ENCODE measurements at places on chromosomes 1 and 21.

DNA sequence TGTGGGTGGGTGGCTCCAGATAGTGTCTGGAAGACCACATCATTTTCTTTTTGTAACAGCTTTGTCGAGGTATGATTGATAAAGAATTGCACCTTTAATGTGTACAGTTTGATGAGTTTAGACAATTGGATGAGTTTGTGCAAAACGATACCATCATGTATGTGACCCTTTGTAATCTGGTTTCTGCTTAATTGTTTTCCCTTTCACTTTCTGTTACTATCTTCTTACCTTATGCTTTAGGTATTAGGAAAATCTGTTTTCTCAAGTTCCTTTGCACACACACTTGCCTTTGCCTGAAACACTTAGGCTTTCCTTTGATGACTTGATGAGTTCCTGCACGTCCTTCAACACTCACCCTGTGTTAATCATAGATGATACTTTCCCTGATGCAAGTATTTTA is 6.8 kb downstream of the OR10Z1 start:
- no peak for DNase-seq

DNA sequence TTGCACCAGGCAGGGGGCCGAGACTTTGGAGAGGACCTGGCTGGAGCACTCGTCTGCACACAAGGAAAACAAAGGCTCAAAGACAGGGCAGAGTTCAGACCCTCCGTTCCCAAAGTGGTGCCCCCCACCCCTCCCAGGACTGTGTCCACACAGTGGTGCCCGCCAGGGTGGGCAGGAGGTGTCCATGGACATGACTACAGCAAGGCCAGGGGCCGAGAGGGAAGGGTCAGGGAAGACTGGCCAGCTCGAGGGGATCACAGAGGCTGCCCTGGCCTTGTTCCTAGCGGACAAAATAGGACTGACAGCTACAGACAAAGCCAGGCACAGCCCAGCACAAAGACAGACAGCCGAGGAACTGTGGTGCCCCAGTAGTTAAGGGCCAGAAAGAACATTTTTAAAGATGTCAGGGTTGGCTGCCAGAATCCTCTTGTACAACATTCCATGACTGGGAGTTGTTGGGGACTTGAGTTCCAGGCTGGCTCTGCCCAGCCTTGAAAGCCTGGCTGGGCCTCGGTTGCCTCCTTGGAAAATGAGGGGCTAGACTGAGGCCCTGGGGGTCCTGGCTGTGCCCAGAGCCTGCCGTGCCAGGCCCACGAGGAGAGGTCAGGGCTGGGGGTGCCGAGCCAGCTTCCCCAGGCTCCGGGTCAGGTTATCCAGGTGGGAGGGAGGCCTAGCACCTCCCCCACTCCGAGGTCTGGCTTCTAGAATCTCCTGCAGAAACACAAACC is 63.7 kb downstream of the SLX9 start:
- no peak for DNase-seq

DNA sequence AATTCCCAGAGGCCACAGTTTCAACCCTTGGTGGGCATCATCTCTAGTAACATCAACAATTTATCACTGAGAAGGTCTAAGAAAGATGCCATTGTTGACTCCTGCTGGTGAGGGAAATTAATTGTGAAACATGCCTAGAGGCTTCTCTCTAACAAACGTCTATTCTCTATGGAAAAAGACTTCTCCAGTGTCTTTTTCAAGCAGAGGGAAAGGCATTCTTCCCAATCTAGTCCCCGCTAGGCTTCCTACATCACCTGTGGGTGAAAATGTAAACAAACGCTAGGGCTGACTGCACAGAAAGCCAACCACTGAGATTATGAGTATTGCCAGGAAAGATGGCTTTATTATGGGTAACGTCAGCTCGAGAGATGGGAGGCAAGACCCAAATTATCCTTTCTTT is 677.4 kb downstream of the NCAM2 start:
- DNase-seq = no peak

- no peak for DNase-seq
Observed at GRCh38 chr1:54610601-54611580, 12.4 kb downstream of the FAM151A start.

- DNase-seq = no peak
Observed at GRCh38 chr1:13947658-13948057, 247.7 kb downstream of the PRDM2 start.

DNA sequence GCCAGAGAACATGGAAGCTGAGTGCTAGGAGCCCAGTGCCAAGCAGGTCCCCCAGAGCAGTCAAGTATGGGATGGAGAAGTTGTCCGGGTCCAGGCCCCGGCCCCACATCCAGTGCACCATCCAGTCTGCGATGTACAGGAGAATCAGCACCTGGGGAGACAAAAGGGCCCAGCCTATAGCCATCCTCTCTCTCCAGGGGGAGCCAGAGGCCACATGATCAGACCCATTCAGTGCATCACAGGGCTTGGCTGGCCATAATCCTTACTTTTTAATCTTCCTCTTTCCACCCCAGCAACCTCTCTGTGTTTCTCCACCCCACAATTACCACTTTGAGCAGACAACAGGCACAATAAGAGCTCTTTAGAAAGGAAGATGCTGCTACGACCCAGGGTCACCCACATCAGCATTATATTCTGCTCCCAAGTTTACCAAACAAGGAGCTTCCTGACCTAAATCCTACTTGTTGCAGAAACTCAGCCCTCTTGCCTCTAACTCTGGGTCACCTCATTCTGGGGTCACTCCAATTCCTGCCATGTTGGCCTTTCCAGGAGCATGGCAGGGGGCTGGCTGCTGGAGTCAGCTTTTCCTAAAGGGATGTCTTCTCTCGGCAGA is 16.4 kb upstream of the RAB29 start:
- peak; percentile 67 for DNase-seq

- DNase-seq = no peak
Observed at GRCh38 chr1:204498981-204499380, 4.4 kb upstream of the PIK3C2B start.

DNA sequence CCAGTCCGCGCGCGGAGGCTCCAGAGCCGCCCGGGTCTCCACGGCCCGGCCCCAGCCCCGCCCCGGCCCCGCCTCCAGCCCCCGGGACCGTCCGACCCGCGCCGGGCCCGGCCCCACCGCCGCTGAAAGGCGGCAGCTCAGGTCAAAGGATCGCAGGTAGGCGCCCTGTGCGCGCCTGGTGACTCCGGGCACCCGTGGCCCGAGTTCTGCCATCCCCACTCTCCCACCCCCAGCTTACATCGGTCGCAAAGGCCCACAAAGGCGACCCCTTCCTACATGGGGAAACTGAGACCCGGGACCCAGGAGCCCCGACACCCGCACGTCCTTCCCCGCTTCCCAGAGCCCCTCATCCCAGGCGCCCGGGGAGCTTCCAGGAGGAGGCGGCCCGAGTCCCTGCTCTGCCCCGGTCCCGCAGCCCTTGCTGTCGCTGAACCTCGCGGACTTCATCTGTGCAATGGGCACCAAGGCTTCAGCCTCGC is at the start of gene TMEM200B:
Gene TMEM200B, minus strand, starts transcription at position 17 of the 479 bp plus-strand sequence. CDS start 2,075 bp downstream, outside the sequence.
- DNase-seq = no peak

GRCh38 chr1:107787299-107787698 is 177.7 kb downstream of the VAV3 start:
- DNase-seq = no peak

DNA sequence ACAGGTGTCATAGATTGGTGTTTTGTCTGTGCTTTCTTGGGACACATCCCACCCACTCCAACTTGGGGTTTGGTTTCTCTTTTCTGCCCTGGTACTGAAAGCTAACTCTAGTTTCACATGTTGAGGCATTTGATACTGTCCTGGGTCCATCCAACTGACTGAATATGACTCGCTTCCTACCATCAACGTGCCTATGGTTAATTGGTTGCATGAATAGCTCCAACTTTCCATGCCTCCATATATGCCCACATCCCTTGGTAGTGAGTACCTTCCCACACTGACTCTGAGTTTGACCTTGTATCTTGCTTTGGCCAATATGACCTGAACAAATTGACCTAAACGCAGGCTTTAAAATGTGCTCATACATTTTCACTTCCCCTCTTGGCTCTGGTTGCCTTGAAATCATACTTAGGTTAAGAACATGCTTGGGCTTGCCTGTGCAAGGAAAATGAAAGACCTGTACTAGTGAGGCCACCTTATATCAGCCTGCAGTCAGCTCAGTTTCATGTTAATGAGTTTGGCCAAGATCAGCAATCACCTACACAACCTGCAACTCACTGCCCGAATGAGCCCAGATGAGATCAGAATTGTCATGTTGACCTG is 81.0 kb upstream of the KCNK2 start:
- DNase-seq = no peak

- DNase-seq = no peak
Observed at GRCh38 chr1:227320476-227320875, 2.2 kb upstream of the CDC42BPA start.

All from NCI-H2081 (cell line).